ENCODE measurements at places on chromosomes 7 and 10.

GRCh38 chr10:101000127-101000914 lies 713 bp downstream of the LZTS2 start:
- DNase-seq = peak; percentile 3

DNA sequence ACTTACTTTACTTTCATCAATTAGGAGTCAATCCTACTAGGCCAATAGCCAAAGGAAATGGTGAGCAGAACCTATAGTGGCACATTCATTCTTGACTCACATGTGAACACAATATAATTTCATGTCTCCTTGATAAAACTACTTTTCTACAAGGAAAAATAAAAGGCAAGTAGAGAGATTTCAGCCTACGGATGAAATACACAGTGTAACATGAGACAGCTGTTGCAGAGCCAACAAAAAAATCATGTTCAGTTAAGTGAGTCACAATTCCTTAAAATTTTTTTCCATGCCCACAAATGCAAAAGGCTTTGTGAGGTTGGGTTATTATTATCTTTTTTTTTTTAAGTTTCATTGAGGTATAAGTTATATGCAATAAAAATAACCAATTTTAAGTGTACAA lies 54.8 kb downstream of the GPR141 start:
- no peak for DNase-seq

DNA sequence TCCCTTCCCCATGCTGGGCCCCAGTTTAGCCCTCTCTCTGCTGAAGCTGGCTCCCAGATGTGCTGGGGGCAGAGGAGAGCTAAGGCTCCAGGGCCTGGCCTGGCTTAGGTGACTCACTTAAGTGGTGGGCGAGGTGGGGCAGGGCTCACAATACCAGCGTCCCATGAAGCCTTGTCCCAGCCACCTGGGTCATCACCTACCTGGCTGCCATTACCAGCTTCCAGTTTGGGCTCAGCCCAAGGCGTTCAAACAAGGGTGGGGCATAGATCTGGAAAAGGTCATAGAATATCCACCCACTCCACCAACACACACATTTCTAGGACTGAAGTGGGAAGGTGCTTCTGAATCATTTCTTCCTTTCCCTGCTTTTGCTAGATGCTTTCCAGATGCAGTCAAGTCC lies 8.3 kb downstream of the KAZALD1 start:
- no peak for DNase-seq

DNA sequence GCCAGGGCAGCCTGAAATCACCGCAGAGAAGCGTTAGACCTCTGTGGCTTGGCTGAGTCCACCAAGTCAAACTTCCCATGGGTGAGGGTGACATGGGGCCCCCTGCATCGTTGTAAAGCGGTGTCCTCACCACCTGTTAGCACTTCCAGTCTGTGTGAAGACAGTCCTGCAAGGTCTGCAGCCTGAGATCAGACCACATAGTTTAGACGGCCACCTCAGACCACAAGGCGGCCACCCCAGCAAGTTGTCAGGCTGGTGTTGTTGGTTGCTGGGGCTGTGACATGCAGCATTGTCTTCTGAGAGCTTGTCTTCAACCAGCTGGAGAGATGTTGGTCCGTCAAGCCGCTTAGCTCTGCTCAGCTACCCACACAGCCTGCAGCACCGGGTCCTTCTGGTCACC lies 44.1 kb upstream of the TARP start:
- DNase-seq = no peak

GRCh38 chr10:128469515-128469914 lies 343.3 kb upstream of the MKI67 start:
- no peak for DNase-seq

DNA sequence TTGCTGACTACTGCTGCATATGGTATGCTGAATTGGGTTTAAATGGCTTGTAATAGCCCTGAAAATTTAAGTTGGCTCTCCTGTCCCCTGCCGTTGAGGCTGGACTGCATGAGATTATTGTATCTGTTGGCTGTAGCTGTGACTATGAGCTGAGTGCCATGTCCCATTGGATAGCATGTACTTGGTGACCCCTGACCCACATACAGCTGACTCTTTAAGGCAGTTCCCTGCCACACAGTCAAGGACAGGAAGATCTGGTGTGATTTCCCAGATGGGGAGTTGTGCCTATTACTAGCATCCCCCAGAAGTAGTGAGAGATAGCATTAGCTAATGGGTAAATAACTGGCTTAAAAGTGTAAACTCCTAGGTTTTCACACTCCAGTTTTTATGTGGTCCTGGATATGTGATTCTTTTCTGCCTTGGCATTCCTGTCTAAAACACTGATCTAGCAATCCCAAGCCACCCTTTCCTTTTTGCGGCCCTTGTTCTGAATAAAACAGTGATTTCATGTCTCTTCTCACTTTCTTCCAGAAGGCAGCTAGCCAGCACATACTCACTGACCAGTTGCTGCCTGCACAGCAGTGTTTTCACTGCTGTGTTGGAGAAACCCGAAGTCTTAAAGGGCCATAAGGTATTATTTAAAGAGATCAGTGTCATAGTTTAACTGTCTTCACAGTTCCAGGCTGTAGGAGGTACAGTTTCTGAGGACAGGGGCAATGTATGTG lies 35.9 kb downstream of the LRRC4 start:
- no peak for DNase-seq

- DNase-seq = no peak
Observed at GRCh38 chr10:69065406-69066361, 22.2 kb upstream of the SRGN start.

DNA sequence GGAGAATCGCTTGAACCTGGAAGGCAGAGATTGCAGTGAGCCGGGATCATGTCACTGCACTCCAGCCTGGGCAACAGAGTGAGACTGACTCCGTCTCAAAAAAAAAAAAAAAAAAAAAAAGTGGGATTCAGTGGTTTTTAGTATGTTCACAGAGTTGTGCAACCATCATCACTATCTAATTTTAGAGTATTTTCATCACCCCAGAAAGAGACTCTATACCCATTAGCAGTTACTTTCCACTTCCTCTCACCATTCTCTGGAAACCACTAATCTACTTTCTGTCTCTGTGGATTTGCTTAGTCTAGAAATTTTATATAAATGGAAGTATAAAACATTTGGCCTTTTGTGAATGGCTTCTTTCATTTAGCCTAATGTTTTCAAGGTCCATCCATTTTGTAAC lies 113.4 kb downstream of the ST7 start:
- no peak for DNase-seq

GRCh38 chr10:118874171-118874570 lies 119.4 kb upstream of the CACUL1 start:
- no peak for DNase-seq

DNA sequence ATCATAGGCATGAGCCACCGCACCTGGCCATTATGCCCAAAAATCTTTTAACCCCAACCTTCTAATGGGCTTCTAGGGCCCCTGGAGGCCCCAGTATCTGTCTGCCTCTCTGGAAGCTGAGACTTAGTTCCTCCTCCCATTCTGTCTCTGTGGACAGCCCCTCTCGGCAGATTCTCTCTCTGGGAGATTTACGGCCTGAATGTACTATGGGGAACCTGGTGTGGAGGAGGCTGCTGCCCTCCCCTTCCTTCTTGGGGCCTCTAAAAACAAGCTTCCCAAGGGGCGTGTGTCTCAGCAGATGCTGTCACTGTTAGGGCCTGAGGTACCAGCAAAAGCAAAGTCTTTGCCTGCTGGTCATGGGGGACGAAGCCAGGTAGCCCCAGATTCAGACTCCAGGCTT lies 35.8 kb upstream of the PRKAR1B start:
- no peak for DNase-seq

DNA sequence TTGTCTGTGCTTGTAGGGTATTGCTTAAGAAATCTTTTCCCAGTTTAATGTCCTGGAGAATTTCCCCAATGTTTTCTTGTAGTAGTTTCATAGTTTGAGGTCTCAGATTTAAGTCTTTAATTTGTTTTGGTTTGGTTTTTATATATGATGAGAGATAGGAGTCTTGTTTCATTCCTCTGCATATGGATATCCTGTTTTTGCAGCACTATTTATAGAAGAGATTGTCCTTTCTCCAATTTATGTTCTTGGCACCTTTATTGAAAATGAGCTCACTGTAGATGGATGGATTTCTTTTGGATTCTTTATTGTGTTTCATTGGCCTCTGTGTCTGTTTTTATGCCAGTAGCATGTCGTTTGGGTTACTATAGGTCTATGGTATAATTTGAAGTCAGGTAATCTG lies 20.2 kb downstream of the ADIRF start:
- DNase-seq = no peak
